Cortex of kidney (tissue), 1 donor: ENCODE measurements at places on chromosomes 16 and 17.

- no peak for DNase-seq
These were observed 4.3 kb upstream of the SLFN11 start for GRCh38 chr17:35377706-35378105.

DNA sequence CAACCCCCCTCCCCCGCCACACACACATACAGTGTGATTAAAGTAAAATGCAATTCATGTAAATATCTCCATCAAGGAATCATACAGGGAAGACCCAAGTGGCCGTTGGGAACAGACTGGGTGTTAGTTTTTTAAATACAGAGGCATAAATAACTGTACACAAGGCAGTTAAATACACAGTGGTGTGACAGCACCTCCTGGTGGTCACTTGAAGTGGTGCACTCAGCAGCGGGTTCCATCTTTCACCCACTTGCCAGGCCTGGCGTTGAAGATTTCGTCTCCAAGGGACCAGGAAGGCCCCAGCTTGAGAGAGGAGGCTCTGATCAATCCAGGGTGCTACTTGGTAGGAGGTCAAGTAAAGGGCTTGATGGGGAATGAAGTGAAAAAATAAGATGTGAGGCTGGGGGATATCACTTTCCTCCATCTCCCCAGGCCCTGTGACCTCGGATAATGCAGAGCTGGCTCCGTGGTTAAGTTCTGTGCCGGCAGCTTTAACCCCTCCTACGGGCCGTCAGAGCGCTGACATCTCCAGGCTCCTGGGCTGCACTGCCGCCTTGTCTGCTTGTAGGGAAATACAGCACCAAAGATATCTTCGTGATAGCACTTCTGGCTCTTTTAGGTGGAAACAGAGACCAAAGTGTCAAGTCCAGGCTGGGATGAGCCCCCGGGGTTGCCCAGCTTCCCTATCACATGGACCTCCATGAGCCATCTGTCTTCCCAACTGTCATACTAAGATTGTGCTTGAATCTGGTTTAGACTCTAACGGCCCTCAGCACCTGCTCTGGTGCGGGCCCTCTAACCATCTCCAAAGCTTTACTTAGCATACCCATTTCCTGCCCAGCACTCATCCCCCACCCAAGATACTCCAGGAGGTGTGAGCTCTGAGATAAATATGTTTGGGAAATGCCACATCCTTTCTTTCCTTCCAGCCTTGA, 20.7 kb downstream of the LGALS9 start:
- no peak for DNase-seq

DNA sequence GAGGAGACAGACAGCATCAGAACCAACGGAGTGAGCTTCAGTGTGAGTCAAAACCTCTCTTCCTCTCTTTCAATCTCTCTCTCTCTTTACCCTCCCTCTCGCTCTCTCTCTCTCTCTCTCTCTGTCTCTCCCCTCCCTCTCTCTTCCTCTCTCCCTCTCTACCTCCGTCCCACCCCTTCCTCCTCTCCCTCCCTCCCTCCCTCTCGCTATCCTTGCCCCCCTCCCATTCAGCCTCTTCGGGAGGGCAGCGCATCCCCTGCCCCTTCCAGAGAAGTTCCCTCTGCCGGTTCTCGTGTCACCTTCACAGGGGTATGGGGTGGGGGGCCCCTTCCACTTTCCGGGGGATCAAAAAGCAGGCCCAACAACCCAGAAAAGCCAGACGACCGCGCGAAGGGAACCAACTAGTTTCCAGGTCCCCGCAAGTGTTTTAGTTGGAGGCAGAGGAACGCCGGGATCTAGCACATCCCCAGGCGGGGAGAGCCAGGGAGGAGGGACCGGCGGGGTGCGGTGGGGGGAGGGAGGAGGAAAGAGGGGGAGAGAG, 28.9 kb upstream of the RBFOX1 start:
- DNase-seq, result no peak

GRCh38 chr17:65553646-65554552, 7.5 kb downstream of the AXIN2 start:
- no peak for DNase-seq

DNA sequence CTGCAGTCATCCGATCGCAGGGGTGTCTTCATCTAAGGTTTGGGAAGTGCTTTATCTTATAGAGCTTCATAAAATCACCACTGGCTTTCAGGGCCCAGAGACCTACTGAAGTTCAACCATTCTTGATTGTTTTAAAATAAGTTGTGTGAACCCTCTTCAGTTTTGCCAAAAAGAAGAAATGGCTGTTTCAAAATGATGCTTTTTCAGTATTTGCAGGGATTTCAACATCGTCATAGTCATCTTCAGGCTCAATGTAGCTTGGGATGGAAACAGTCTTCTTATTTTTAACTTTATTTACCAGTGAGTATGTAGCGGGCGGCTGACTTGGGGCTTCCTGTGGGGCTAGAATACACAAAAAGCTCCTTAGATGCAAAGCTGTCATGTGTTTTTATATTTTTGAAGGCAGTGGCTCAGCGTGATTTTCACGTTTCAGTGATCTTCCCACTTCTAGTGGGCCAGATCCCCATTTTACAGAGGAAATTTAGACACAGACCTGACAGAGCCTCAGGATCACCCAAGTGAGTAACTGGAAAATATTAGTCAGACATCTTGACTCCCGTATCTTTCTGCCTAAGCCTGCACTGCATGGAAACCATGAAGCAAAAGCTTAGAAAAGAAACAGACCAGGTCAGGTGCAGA, 19.1 kb upstream of the ZNF594 start:
- no peak for DNase-seq

DNA sequence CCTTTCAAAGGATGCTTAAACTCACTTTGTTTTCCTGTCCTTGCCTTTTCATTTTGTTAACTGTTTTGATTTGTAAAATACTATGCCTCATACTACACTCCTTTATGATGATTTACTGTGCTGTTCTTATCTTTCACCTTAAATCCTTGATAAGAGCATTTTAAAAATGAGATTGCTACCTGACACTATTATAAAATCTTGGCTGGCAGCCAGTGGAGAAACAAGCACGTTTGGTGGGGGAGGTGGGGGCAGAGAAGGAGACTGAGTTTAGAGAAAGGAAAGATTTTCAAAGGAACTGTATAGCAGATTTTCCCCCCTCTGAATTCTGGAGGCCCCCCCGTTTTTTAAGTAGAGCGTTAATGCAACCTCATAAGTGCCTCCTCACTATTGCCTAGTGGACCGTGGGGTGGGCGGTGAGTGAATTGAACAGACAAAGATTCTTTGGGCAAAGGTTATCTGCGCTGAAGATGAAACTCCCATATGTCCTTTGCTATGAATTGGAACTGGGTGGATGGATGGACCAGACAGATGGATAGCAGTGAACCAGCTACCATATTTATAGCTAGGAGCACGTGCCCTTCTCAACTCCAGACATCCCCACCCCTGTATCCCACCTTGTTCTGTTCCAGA, 200.2 kb downstream of the CCDC182 start:
- no peak for DNase-seq

DNA sequence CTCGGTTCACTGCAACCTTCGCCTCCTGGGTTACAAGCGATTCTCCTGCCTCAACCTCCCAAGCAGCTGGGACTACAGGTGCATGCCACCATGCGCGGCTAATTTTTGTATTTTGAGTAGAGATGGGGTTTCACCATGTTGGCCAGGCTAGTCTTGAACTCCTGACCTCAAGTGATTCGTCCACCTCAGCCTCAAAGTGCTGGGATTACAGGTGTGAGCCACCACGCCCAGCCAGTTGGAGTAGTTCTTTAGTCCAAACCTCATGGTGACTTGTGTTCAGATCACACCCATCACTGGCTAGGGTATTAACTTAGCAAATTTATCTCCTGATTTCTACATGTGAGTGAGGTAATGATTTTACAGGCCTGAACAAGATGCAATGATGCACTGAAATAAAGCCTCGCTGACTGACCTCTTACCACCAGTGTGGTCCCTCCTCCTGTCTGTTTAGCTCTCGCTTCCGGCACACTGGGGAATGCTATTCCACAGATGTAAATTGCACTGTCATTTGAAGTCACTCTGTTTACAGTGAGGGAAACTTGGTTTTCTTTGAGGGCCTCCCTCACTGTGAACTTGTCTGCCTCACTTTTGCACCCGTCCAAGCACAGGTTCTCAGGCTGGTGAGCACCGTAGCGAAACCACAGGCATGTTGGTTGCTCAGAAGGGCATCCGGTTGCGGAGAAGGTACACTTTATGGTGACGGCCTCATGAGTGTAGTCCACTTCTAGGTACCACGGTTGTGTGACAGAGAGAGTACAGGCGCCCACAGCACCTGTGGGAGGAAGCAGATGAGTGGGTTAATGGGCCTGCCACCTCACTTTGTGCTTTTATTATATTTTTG, 5.5 kb downstream of the IGSF6 start:
- no peak for DNase-seq

- no peak for DNase-seq
These were observed 23.7 kb downstream of the OR1D5 start for GRCh38 chr17:3039736-3040135.

- DNase-seq, result no peak
These were observed 3.0 kb upstream of the CHD3 start for GRCh38 chr17:7885367-7886226.

- no peak for DNase-seq
These were observed 8.4 kb downstream of the CBX4 start for GRCh38 chr17:79830763-79831264.

DNA sequence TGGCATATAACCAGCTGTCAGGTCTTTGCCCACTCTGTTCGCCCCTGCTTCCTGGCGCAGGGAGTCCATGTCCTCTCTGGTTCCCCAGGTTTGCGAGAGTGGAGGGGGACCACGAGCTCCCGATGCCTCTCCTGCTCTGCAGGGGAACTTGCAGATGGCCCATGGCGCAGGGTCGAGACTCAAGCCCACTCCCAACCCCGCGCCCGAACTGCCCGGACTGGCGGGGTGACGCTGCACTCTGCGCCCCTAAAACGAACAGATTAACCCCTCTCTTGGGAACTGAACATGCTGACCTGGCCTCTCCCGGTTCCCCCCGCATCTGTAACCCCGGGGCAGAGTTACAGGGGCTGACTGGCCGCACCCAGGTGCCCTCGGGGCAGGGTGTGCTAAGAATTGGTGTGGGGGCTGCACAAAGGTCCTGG, 681 bp upstream of the PLA2G15 start:
- DNase-seq, result no peak

GRCh38 chr17:45584092-45585036, 93.8 kb upstream of the PLEKHM1 start:
- no peak for DNase-seq

- no peak for DNase-seq
These were observed 12.0 kb upstream of the CRK start for GRCh38 chr17:1467898-1468492.

DNA sequence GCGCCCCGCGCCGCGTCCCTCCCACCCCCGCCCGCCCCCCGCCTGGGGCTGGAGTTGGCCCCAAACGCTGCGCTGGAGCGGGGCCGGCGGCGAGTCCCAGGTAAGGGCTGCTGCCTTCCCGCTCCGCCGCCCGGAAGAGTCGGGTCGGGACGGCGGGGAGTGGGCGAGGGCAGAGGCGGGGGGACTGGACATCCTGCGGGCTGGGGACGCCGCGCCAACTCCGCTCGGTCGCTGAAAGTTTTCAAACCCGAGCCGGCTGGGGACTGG, 469 bp downstream of the GPRC5C start:
- DNase-seq, result no peak

GRCh38 chr17:21463204-21463661, 87.1 kb downstream of the KCNJ12 start:
- no peak for DNase-seq
